Thoracic aorta (tissue), 2 donors: ENCODE measurements at places on chromosomes 6 and 20. TPM values are rescaled to one million over a fixed set of nuclear protein-coding genes. Genes with fewer than 3 reads are reported as not detected.

The IBTK gene
- total RNA-seq: 36.8 TPM

The RCAN2 gene
- total RNA-seq: 289 TPM

The SIRPD gene
- total RNA-seq: not detected

The SGK2 gene
- total RNA-seq: 2.4 TPM

DNA sequence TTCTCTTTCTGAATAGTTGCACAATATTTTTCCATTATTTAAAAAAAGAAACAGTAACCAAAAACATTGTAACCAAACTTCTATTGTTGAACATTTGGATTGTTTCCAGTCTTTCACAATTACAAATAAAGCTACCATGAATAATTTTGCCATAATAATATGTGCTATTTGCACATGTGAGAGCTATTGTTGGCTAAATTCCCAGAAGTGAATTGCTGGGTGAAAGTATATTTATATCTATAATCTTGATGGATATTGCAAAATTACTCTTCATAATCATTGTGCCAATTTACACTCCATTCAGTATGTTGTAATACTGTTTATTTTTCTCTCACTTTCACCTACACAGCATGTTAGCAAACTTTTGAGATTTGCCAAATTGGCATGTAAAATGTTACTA is 36.6 kb upstream of the SLC22A16 start:
- no peak for DNase-seq

DNA sequence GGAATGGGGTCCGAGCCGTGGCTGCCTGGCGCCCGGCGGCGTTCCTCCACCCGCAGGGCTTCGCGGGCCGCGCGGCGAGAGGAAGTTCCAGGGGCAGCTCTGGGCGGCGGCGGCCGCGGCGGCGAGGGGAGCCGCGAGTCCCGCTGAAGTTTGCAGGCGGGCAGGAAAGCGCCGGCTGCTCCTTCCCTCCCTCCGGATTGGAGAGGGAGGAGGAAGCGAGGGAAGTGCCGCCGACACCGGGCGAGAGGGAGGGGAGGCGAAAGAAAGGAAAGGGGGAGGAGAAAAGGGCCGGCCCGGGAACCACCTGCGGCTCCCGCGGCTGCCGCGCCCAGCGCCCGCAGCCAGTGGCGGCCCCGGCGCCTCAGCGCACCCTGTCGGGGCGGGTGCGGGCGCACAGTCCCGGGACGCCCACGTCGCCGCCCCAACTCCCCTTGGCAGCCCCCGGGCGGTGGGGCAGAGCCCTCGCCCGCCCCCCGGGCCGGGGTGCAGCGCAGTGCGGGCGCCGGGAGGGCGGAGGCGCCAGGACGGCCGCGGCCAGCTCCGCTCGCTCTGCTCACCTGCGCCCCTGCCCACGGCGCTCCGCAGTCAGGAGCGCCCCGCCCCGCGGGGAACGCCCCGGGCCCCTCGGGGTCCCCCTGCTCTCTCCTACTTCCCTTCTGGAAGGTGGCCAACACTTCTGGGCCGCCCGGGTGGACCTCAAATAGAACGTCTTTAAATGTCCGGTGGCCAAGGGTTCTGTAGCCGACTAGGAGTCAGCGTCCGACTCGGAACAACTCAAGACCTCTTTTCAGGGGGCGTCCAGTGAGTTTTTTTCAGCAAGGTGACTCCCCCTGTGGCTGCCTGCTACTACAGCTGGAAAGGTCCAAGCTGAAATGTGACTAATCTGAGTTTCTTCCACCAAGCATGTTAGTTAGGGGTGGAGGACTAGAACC is 80.3 kb upstream of the CCDC28A start:
- no peak for DNase-seq

GRCh38 chr6:138785079-138785478 is 10.8 kb upstream of the ECT2L start:
- DNase-seq: no peak

- no peak for DNase-seq
Measured at GRCh38 chr6:149254253-149254652, 63.3 kb upstream of the TAB2 start.

DNA sequence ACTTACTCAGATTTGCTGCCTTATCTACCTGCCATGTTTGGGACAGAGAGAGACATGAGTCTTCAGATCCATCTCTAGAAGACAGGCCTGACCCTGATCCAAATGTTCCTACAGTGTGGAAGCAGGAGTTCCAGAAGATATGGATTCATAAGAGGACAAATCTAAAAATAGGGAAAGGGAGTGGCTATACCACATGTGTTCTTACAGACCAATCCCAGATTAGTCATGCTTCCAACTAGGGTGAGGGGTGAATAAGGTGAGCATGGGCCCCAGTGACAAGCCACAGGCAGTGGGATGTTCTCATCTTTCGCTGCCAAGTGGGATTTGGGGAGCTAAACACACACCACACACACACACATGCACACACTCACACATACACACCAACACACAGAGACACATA is 670.7 kb upstream of the CITED2 start:
- no peak for DNase-seq
